ENCODE measurements at places on chromosomes 13 and 19.

DNA sequence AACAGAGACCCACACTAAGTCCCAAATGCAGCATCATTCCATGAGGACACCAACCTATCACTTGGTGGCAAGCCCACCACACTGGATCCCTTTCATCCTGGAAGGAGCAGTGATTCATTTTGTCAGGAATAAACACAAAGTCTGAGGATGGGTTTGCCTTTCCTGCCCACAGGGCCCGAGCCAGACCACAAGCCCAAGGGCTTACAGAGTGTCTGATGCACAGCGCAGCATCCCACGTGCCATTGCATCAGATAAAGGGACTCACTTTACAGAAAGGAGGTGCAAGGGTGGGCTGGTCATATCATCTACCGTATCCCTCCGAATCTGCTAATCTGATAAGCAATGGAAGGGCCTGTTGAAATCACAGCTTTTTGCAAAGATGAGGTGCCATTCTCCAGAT lies 12.2 kb upstream of the KCTD15 start:
- no peak overlapping the region for H3K4me3 ChIP-seq
- H3K27me3 ChIP-seq = peaks cover 38% of the 10 kb centered on the region
- H3K27ac ChIP-seq = no peak overlapping the region
- H3K36me3 ChIP-seq = no peaks in the 10 kb centered on the region

DNA sequence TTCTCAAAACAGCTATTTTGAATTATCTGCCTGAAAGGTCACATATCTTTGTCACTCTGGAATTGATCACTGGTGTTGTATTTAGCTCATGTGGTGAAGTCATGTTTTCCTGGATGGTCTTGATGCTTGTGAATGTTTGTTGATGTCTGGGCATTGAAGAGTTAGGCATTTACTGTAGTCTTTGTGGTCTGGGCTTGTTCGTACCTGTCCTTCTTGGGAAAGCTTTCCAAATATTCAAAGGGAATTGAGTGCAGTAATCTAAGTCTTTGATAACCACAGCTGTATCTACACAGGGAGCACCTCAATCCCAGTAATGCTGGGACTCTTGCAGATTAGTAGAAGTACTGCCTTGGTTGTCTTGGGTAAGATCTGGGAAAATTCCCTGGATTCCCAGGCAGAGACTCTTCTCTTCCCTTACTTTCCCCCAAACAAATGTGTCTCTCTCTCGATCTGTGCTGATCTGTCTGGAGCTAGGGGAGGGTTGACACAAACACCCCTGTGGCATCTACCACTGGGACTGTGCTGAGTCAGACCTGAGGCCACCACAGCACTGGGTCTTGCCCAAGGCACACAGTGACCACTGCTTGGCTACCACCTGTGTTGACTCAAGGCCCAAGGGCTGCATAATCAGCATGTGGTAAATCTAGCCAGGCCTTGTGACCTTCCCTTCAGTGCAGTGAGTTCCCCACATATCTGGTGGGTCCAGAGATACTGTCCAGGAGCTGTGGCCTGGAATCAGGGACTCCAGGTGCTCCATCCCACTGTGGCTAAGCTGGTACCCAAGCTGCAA lies 5.5 kb upstream of the CYP4F3 start:
- no peaks in the 10 kb centered on the region for H3K36me3 ChIP-seq
- H3K27me3 ChIP-seq = peaks cover 27% of the 10 kb centered on the region
- H3K27ac ChIP-seq = no peak overlapping the region
- no peaks in the 10 kb centered on the region for H3K4me1 ChIP-seq
- H3K4me3 ChIP-seq = no peak overlapping the region

DNA sequence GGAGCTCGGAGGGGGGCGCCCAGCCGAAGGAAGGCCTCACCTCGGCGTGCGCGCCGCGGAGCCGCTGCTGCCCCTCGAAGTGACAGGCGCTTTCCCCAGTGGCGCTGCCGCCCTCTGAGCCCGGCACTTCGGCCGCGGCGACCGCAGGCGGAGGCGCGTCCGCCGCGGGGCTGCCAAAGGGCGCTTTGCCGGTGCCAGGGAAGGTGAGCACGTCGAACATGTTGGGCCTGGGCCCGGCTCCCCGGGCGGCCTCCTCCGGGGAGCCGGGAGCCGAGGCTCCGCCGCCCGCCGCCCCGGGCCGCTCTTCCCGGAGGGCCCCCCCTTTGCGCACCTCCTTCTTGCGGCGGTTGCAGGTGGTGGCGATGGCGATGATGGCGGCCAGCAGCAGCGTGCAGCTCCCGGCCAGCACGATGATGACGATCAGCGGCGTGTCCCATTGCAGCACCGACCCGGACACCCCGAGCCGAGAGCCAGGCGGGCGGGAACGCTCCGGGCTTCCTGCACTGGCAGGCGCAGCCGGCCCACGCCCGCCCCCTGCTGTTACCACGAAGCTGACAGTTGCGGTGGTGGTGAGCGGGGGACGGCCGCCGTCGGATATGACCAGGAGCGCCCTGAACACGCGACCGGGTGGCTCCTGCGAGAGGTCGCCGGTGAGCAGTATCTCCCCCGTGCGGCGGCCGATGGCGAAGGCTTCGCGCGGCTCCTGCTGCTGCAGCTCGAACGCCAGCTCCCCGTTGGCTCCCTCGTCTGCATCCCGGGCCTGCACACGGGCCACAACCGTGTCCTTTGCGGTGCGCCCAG lies 2.5 kb downstream of the PCDH8 start:
- no peak overlapping the region for H3K4me3 ChIP-seq
- peak; percentile 48 for DNase-seq
- peak overlapping the region; percentile 59 for H3K27ac ChIP-seq
- peaks cover 76% of the 10 kb centered on the region for H3K27me3 ChIP-seq
- H3K36me3 ChIP-seq = no peaks in the 10 kb centered on the region

DNA sequence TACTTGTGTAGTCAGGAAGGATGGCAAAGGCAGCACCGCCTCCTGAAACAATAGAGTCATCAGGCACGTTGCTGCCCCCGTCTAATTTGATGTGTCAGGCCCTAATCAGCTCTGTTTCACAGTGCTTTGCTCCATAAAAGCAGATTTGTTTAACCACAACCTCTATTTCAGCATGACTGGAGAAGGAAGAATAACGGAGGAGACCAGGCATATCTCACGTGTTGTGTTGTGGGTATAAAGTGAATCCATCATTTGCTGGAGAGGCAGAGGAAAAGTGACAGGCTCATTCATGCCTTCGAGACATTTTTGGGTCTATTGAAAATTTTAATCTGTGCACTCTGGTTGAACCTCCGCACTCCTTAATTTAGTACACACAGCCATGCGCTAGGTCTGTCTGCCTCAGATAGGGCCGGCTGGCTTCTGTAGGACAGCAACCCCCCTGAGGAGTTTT lies 940.4 kb upstream of the SLC10A2 start:
- DNase-seq = no peak
- H3K27me3 ChIP-seq = no peaks in the 10 kb centered on the region
- H3K27ac ChIP-seq = no peak overlapping the region
- no peaks in the 10 kb centered on the region for H3K4me1 ChIP-seq

GRCh38 chr13:32897296-32897695 lies 118.9 kb upstream of the KL start:
- H3K4me1 ChIP-seq = no peaks in the 10 kb centered on the region
- H3K27me3 ChIP-seq = peaks cover 5% of the 10 kb centered on the region
- H3K36me3 ChIP-seq = no peaks in the 10 kb centered on the region
- DNase-seq = no peak

GRCh38 chr19:19009951-19010350 lies 23.4 kb downstream of the SUGP2 start:
- H3K36me3 ChIP-seq = peaks cover 93% of the 10 kb centered on the region
- H3K4me1 ChIP-seq = no peaks in the 10 kb centered on the region
- peak overlapping the region; percentile 18 for H3K27ac ChIP-seq
- H3K4me3 ChIP-seq = no peak overlapping the region

- no peaks in the 10 kb centered on the region for H3K27me3 ChIP-seq
- peaks cover 42% of the 10 kb centered on the region for H3K4me1 ChIP-seq
- H3K36me3 ChIP-seq = peaks cover 72% of the 10 kb centered on the region
- H3K4me3 ChIP-seq = peak within 1 kb of the TSS; percentile 93
- H3K27ac ChIP-seq = peak within 1 kb of the TSS; percentile 97
- DNase-seq = peak; percentile 77
These were observed at the start of gene USF2 for GRCh38 chr19:35268536-35269437. Gene USF2 (plus strand): TSS chr19:35268962. CDS start chr19:35269102, 140 bp downstream.

DNA sequence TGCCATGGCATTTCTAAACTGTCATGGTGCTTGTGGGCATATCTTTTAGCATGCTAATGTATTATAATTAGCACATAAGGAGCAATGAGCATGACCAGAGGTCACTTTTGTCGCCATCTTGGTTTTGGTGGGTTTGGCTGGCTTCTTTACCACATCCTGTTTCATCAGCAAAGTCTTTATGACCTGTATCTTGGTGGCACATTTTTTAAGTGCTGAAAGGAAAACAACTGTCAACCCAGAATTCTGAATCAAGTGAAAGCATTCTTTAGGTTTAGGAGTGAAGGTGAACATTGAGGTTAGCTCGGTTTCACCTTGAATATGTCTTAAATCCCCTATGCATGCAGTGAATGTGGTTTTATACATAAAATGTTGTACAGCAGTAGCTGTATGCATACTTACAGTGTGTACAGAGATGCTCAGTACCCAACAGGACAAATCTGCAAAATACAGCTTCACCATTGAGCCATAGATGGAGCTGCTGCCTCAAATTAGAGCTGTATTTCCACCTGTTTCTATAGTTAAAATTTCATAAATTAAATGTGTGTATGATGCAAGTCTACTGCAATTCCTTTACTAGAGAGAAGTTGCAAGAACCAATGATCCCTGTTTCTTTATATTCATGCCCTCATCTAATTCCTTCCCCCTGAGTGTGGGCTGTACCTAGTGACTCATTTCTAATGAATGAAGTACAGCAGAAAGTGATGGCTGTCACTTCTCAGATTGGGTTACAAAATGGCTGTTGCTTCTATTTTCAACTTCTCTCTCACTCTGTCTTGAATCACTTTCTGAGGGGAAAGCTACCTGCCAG lies 25.2 kb upstream of the IGSF23 start:
- no peak overlapping the region for H3K4me3 ChIP-seq
- DNase-seq = no peak
- H3K36me3 ChIP-seq = no peaks in the 10 kb centered on the region
- H3K4me1 ChIP-seq = peaks cover 16% of the 10 kb centered on the region
- peaks cover 23% of the 10 kb centered on the region for H3K27me3 ChIP-seq

DNA sequence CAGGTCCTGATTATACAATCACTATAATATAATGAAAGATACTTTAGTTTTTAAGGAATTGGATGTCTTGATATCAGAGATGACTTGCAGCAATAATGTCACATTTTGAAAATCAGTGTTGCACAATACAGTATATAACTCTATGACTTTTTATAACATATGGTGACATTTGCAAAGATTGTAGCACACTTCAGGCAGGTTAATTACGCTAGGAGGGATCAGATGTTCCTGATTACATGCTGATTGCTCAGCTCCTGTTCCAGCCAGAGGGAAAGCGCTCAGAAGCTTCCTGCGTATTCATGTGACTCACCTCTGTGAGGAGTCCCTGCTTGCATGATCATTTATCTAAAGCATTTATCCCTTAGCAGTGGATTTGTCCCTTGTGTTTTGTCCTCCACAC lies 265.6 kb downstream of the GPC5 start:
- no peaks in the 10 kb centered on the region for H3K4me1 ChIP-seq
- H3K4me3 ChIP-seq = no peak overlapping the region
- H3K36me3 ChIP-seq = no peaks in the 10 kb centered on the region

GRCh38 chr13:85799097-85799582 lies at the start of gene SLITRK6:
Gene SLITRK6 (minus strand): TSS chr13:85799419. CDS start chr13:85796508, 2,911 bp downstream.
- no peak within 1 kb of the TSS for H3K4me3 ChIP-seq
- H3K36me3 ChIP-seq = no peaks in the 10 kb centered on the region
- H3K4me1 ChIP-seq = no peaks in the 10 kb centered on the region
- no peak for DNase-seq
- no peak within 1 kb of the TSS for H3K27ac ChIP-seq

- H3K27me3 ChIP-seq = peaks cover 27% of the 10 kb centered on the region
- DNase-seq = no peak
- no peaks in the 10 kb centered on the region for H3K4me1 ChIP-seq
- H3K36me3 ChIP-seq = no peaks in the 10 kb centered on the region
These were observed 74.3 kb upstream of the FAM216B start for GRCh38 chr13:42707048-42707447.

DNA sequence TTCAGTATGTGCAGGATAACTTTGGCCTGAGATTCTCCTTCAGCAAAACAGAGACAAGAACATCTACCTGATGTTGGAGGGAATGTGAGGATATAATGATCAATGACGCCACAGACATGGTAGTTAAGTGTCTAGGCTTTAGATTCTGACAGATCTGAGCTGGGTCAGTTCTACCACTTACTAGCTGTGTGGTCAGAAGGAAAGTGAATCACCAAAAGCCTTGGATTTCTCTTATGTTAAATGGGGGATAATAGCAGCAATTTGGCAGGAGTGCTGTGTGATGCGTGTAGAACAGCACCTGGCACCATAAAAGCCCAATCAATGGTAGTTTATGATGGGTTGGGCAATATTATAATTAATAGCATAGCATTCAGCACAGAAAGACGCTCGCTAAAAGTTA lies 41.7 kb downstream of the RXFP2 start:
- no peak overlapping the region for H3K27ac ChIP-seq
- H3K4me3 ChIP-seq = no peak overlapping the region
- H3K27me3 ChIP-seq = peaks cover 14% of the 10 kb centered on the region
- DNase-seq = no peak
- H3K4me1 ChIP-seq = no peaks in the 10 kb centered on the region

Data from activated T-cell treated with anti-CD3 and anti-CD28 coated beads, Interleukin-2, amount 50 U/mL, for 24 hours (primary cell).